ENCODE measurements at places on chromosomes 1 and 21.

DNA sequence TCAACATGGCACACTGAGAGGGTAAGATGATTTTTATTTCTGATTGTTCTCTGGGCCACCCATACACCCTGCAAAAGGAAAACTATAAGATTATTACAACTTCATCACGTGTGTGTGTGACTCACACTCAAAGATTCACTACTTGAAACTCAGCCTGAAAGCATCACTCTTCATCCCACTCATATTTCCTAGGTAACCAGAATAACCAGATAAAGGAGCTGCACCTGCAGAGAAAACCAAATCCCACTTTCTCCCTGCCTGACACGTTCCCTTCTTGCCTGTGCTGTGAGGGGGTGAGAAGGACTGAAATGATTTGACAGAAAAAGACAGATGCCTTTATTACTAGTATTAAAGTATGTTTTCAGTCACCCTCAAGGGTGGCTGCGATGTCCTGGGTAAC lies 131.6 kb downstream of the TGFBR3 start:
- peak; percentile 39 for DNase-seq

GRCh38 chr1:31739346-31739745 lies 24.8 kb downstream of the ADGRB2 start:
- no peak for DNase-seq

- DNase-seq = no peak
Measured at GRCh38 chr1:241270016-241270415, 87.0 kb downstream of the RGS7 start.

- no peak for DNase-seq
Measured at GRCh38 chr1:54846716-54847284, 40.2 kb downstream of the DHCR24 start.

DNA sequence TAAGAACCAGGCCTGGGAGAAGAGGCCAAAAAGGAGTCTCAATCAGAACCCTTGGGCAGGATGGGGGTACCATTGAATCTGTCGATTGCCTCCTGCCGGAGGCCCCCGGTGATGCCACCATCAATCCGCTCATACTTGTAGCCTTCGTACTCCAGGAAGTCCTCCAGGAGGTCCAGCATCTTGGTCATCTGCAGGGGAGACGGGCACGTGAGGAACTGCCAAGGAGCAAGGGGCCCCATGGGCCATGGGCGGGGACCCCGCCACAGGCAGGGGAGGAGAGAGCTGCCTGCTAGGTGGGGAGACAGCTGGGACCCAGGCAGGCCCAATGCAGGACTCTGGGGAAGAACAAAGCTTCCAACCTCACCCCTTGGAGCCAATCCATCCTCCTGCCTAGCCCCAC lies 48.6 kb downstream of the CHD5 start:
- no peak for DNase-seq

DNA sequence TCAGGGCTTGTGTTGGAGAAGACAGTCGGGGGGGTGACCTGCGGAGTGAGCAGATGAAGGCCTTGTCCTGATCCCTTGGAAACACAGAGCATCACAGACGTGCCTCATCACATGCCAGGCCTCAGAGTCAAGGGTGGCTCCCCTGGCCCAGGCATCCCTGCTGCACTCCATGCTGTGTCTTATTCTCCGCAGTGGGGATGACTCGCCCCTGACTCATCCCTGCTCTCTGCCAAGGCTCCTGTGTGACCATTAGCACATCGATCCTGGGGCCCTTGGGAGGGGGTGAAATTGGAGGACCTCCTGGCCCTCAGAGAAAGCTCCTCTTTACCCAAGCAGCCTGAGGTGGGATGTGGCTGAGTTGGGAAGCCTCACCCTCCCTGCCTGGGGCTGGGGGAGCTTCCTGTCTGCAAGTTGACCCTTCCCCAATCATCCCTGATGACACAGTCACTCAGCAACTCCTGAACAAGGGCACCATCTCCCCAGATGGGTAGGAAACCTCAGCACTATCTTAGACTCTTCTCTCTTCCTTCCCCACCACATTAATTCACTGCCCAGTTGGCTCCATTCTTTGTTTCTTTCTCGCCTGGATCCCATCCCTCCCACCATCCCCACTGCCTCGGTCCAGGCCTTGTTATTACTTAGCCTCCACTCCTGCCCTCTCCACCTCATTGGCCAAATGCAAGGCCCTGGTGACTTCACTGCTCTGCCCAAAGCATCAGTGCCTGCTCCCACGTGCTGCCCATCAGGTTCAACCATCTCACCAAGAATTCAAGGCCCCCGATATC lies 74.6 kb downstream of the CAMK2N1 start:
- DNase-seq = peak; percentile 95

GRCh38 chr1:159600894-159601293 lies 13.3 kb downstream of the APCS start:
- peak; percentile 52 for DNase-seq

GRCh38 chr21:42343963-42344510 lies 6.8 kb downstream of the TFF2 start:
- no peak for DNase-seq

- no peak for DNase-seq
Measured at GRCh38 chr1:101511202-101511891, 274.5 kb downstream of the S1PR1 start.

DNA sequence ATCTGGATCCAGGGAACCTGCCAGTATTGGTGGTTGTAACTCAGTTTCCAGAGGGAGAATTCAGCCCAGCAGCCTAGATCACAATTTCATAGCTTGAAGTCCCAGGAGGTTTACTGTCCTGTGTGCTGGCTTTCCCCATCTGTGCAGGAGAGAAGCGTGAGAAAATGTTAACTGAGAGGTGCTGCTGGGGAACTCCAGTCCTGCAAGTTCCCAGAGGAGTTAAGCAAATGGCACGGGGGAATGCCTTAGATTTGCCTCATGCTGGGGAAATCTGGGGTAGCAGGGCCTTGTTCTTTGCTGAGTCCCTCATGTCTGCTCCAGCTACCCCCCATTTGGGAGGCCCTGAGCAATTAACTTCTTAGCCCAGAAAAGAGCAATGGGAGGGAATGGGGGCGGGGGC lies 25.1 kb upstream of the SLAMF6 start:
- DNase-seq = no peak

DNA sequence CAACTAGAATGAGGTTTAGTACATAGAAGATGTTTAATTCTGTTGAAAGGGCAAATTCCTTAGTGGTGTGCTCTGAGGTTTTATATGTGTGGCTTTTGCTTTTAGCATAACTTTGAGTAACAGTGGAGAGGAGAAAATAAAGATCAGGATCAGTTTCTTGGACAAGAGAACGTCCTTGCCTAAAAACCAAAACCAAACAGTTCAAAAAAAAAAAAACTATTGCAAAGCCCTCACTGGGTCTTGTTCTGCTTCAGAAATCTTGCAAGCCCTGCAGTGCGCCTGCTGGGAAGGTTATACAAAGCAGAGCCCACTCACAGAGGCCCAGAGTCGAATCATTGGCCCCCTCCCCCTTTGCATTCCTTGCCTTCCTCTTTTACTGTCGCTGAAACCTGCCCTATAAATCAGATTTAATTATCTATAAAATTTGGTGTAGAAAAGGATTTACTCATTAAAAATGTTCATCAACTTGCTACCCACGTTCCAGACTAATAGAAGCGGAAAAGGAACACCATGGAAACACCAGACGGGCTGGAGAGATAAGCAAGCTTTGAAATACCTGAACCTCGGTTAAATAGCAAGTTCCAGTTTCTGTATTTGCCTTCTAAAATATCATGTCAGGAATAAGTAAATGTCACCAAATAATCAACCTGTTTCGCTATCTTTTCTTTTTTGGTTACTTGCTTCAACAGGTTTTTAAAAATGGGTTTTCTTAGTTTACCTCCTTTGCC lies 201.6 kb upstream of the PTBP2 start:
- peak; percentile 38 for DNase-seq

DNA sequence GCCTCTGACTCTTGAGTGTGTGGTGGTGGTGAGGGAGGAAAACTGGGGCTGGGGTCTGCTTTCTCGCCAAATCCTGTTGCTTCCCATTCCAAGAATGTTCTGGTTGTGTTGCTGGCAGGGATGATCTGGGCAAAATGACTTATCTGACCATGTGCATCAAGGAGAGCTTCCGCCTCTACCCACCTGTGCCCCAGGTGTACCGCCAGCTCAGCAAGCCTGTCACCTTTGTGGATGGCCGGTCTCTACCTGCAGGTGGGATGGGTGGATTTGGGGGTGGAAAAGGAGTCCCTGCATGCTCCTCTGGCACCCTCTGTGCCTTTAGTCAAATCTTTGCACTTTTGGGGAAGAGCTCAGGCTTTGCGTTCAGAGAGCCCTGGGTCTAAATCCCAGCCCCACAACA lies 18.1 kb downstream of the CYP4B1 start:
- no peak for DNase-seq

- DNase-seq = peak; percentile 24
Measured at GRCh38 chr1:84688463-84689061, 1.7 kb downstream of the SSX2IP start.

GRCh38 chr1:116286541-116286971 lies 86.5 kb upstream of the ATP1A1 start:
- peak; percentile 92 for DNase-seq

- peak; percentile 92 for DNase-seq
Measured at GRCh38 chr1:35264871-35265270, 3.6 kb upstream of the ZMYM4 start.

GRCh38 chr1:159961636-159962035 lies 7.6 kb upstream of the SLAMF9 start:
- no peak for DNase-seq

DNA sequence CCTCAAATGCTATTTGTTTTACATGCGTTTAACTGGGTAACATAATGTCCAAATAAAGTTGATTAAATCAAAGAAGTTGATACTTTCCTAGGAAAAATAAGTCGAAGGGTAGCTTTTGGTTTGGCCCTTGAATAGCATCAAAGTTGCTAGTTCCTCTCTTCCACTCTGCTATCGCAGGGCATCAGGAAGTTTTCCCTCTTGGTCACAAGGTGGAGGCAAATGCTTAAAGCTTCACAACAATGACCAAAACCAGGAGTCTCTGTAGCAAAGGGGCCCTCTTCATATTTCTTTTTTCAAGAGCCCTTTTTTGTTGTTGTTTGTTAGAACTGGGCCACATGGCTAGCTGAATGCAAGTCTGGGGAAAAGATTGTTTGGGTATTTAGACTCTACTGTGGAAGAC lies 668.4 kb downstream of the KCNT2 start:
- peak; percentile 8 for DNase-seq

- DNase-seq = no peak
Measured at GRCh38 chr1:25020173-25020845, 90.2 kb upstream of the RUNX3 start.

GRCh38 chr1:196910215-196910614 lies 22.4 kb downstream of the CFHR4 start:
- DNase-seq = no peak

DNA sequence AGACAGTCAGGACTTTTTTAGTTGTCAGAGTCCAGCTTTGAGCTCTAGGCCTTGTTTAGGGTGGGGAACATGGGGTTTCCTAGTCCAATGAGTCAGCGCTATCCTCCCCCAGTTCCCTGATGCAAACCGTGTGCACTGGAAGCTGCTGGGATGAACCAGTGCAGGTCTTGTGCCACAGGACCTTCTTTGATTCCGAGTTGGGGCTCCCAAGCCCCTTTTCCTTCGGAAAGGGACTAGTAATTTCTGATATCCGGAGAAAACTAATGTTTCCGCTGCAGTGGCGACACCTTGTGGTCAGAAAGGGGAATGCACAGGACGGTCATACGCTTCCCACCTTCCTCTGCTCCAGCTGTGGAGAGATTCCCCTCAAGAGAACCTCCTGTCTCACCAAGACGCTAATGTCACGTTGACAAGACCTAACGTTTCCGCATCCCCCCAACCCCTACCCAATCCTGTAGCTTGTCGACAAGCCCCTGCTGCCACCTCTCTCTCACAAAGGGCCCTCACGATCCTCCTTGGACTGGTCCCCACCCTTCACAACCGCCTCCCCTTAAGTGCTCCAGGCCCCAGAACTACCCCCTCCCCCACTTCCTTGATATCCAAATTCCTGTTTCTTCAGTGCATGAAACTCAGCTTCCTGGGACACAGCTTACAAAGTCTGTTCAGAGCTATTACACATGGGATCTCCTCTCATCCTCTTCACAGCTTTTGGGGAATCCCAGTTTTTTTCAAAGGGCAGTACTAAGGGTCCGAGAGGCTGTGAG lies 30.9 kb downstream of the GPA33 start:
- peak; percentile 71 for DNase-seq

- peak; percentile 42 for DNase-seq
Measured at GRCh38 chr1:16067127-16067768, 6.2 kb downstream of the FAM131C start.

DNA sequence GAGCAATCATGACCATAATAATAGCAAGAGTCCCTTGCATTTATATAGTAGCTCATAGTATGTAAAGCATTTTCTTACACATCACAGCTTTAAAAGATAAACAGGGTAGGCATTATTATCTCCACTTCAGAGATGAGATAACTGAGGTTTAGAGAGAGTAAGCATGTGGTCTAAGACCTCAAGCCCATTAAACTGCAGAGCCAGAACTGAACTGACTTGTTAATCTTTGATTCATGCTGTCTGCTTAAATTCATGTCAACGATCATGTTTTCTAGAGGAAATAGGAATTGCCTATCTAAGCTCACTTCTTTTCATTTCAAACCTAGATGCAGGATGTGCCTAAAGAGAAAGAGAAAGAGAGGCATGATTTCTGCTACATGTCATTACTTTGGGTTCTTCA lies 524.8 kb downstream of the PTPRC start:
- DNase-seq = no peak

DNA sequence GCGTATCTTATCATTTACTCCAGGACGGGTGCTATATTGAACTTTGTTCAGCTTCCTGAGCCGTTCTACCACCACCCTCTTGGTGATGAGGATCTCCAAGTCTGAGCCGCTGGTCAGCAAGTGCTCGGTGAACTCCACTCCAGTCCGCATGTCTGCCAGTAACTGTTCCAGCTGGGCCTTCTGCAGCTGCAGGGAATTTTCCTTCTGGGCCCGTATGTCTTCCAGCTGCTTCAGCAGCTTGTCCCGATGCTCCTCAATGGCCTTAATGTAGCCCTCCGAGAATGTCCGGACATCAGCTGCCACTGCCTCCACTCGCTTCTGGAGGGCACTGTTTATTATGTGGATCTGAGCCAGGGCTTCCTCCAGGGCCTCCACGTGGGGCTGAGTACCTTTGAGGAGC lies 3.4 kb downstream of the TRIM45 start:
- DNase-seq = no peak

All from M059J (cell line).